ENCODE measurements at places on chromosomes 2 and 18. TPM values are rescaled to one million over a fixed set of nuclear protein-coding genes. Genes with fewer than 3 reads are reported as not detected.

The CDK15 gene
- total RNA-seq, result not detected

The TXNDC2 gene
- 0.16 TPM for total RNA-seq

The KCNG3 gene
- 0.84 TPM for total RNA-seq

The ARHGAP15 gene
- total RNA-seq, result not detected

The CCDC141 gene
- total RNA-seq, result not detected

The REG3G gene
- not detected for total RNA-seq

The PLA2R1 gene
- 2.7 TPM for total RNA-seq

The FABP1 gene
- total RNA-seq, result not detected

The FEV gene
- total RNA-seq, result not detected

The CFLAR gene
- total RNA-seq, result 87.2 TPM

The CCBE1 gene
- total RNA-seq, result 12.5 TPM

The FBXO48 gene
- 0.45 TPM for total RNA-seq

The AMER3 gene
- not detected for total RNA-seq

The SAG gene
- not detected for total RNA-seq

The TRIM43 gene
- not detected for total RNA-seq

The TNFRSF11A gene
- 7.3 TPM for total RNA-seq

The HMSD gene
- 4.2 TPM for total RNA-seq

The TTL gene
- 29.5 TPM for total RNA-seq

The AKAIN1 gene
- not detected for total RNA-seq

The ABI2 gene
- 71.5 TPM for total RNA-seq

The HES6 gene
- 7.5 TPM for total RNA-seq

The MRO gene
- 0.24 TPM for total RNA-seq

The DAPL1 gene
- not detected for total RNA-seq

The KRCC1 gene
- 16.2 TPM for total RNA-seq

The AGXT gene
- total RNA-seq, result not detected

The NYAP2 gene
- not detected for total RNA-seq

The TXNL4A gene
- 153 TPM for total RNA-seq

The MEIS1 gene
- total RNA-seq, result 1.8 TPM

The GPR45 gene
- not detected for total RNA-seq

The TUBB8B gene
- total RNA-seq, result not detected

The NT5DC4 gene
- total RNA-seq, result not detected

Measured in A549 treated with ZK216348 at 1 μM for 4 hours (cell line).